H7 (cell line): ENCODE measurements at places on chromosomes 1 and 21.

- DNase-seq: no peak
Measured at GRCh38 chr1:56169856-56170255, 409.5 kb downstream of the PLPP3 start.

DNA sequence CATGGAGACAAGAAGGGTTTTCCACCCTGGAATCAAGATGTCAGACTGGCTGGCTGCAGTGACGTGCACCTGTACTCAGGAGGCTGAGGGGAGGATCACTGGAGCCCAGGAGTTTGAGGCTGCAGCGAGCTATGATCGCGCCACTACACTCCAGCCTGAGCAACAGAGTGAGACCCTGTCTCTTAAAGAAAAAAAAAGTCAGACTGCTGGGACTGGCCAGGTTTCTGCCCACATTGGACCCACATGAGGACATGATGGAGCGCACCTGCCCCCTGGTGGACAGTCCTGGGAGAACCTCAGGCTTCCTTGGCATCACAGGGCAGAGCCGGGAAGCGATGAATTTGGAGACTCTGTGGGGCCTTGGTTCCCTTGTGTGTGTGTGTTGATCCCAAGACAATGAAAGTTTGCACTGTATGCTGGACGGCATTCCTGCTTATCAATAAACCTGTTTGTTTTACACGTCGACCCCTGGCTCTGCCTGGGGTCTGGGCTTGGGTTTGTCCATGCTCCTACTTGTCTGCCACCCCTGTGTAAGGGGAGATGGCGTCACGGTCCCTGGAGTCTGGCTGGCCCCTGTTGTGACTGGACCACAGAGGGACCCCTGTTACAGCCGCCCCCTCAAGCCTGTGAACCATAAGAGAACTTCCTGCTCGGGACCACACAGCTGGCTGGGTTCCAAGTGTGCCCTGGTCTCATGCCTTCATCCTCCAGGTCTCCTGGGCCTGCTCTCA, 20.9 kb upstream of the VPS13D start:
- peak; percentile 94 for DNase-seq

DNA sequence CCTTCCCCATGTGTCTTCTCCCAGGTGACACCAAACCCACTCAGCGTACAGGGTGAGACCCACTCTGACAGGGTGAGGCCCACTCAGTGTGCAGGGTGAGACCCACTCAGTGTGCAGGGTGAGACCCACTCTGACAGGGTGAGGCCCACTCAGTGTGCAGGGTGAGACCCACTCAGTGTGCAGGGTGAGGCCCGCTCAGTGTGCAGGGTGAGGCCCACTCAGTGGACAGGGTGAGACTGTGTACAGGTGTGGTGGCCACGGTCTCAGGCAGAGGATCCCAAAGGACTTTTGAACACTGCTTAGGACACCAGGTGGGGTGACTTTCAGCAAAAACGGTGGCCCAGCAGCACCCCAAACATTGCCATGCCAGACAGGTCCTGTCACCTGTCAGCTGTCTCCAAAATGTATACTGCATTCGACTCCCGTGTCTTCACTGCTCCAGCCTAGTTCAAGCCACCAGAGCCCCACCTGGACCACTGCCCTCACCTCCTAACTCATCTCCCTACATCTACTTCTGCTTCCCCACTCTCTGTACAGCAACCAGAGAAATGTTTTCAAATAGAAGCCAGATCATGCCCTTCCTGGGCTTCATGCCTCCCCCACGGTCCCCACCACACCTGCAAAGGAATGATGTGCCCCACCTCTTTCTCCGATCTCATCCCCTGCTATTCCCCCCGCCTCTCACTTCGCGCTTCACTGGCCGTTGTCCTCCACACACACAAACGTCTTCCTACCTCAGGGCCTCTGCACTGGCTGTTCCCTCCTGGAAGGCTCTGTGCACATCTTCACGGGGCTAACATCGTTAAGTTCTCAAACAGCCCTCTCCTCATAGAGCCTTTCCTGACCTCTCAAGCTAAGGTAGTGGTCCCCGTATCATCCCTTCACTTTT, 52.1 kb downstream of the ACBD3 start:
- DNase-seq: peak; percentile 33

DNA sequence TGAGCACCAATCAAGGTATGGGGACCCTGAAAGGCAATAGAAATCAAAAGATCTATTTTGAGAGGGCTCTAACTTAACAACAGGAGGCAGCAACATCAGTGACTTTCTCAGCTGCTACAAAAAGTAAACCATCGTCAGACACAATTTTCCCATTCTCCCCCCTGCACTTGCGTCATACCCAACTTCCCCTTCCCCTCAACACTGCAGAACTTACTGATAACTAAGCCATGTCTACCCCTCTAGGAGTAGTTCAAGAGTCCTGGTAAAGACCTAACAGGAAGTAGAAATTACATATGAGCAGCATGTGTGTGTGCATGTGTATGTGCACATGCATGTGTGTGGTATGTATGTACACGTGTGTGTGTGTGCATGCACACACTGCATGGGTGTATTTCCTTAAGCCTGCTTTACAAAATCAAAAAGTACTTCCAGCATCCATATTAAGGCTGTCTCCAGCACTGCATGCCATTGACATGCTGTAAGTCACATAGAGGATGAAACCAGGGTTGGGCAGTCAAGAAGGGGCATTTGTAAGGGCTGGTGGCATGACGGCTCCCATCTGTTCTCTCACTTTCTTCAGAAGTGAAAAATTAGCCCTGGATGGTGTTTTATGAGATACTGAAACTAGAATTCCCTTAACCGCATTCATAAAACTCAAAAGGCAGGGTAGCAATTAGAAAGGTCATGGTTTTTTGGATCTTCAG, 460.1 kb upstream of the RUNX1 start:
- no peak for DNase-seq

DNA sequence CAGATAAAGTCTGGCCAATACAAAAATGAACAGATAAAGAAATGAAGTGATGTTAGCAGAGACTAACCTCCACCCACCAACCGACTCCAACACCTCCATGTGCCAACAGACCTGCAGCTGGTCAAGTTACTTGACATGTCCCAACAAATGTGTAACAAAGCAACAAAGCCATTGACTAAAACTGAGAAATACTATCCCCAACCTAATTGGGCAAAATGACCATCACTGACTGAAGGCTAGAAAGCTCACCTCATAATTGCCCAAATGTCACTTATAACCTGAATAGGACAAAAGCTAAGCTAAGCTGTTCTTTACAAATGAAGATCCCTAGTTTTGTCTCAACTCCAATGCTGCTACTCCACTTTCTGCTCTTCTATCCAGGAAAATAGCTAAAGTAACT, 7.5 kb downstream of the KDM5B start:
- DNase-seq: no peak

DNA sequence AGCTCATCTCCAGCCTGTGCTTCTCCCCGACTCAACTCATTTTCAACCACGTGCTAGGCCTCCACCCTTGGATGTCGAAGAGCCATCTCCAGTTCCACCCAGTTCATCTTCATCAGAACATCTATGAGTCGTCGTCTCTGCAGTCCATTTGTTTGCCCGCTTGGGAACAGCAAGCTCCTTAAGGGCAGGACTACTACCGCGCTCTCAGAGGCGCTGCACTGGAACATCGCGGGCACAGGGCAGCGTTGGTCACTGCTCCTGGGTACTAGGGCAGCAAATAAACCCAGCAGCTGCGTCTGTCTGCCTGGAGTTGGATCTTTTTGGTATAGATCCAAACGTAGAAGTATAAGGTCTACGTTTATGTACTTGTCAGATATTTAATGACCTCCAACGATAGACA, 478 bp upstream of the PRDM2 start:
- peak; percentile 44 for DNase-seq

DNA sequence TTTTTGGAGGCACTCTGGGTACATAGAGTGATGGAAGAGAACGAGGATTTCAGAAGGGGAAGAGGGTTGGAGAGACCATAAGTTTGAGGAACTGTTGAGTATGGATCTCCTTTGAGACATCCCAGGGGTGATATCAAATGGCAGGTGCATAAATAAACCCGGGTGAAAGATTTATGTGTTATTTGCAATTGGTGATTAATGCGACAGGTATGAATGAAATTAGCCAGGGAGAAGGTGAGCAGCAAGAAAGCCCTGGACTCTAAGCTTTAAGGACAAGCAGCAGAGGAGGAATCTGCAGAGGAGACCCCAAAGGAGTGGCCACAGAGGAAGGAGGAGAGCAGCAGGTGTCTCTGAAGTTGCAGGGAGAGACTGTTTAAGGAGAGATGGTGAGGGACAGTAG, 8.8 kb upstream of the REN start:
- DNase-seq: no peak
